ENCODE measurements at places on chromosomes 13 and 19.

- DNase-seq, result no peak
Measured at GRCh38 chr13:46170268-46170667, 11.7 kb downstream of the LCP1 start.

GRCh38 chr13:73225990-73226389, 167.2 kb downstream of the KLF5 start:
- no peak for DNase-seq

GRCh38 chr13:30165796-30166195, 141.6 kb downstream of the KATNAL1 start:
- no peak for DNase-seq

- DNase-seq, result no peak
Measured at GRCh38 chr19:10431254-10431942, 11.1 kb downstream of the PDE4A start.

GRCh38 chr13:27266917-27267316, 3.7 kb upstream of the RASL11A start:
- DNase-seq, result no peak

DNA sequence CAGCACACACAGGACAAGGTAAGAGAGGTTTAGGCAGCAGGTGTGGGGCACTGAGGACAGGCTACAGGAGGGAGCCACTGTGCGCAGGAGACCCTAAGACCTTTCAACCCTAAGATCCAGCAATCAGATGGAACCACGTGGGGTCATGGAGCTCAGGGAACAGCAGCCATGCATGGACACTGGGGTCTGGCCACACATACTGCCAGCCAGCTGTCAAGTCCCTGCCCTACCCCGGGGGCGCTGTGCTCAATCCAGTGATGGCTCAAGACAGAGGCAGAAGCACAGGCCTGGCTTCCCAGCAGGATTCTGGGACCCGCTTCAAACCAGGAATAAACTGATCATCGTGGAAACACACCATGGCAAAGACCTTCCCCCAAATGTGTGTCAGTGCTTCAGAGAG, 25.5 kb upstream of the EPHX3 start:
- no peak for DNase-seq

DNA sequence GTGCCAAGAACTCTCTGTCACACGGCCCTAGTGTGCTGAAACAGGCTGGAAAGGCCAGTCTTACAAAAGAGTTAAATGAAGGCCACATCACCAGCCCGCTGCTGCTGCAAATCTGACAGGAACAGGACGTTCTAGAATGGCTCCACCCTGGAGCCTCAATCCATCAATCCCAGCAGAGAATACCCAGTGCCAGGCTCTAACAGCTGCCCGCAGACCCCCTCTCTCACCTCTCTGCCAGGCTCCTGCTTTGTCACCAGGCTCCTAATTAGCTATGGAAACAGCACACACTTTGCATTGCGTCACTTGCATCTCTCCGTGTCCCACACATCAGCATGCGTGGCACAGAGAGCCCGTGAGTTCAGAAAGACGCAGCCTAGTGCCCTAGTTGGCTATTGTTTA, 314.1 kb downstream of the FOXO1 start:
- DNase-seq, result no peak

DNA sequence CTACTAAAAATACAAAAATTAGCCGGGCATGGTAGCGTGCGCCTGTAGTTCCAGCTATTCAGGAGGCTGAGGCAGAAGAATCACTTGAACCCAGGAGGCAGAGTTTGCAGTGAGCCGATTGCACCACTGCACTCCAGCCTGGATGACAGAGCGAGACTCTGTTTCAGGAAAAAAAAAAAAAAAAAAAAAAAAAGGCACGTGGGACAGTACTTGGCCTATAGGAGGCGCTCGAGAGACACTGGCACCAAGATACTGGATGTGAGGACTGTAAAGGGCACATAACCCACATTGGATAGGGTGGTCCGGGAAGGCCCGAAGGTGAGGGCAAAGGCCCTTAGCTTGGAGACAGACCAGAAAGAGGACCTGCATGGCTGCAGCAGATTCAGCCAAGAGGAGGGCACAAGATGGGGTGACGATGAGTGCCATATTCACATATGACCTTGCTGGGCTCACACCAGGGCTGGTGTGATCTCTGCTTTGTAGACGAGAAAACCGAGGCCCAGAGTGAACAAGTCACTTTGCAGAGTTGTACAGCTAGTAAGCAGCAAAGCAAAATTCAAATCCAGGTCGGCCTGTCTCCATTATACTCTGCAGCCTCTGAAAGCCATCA, 89.4 kb downstream of the DPF1 start:
- no peak for DNase-seq

DNA sequence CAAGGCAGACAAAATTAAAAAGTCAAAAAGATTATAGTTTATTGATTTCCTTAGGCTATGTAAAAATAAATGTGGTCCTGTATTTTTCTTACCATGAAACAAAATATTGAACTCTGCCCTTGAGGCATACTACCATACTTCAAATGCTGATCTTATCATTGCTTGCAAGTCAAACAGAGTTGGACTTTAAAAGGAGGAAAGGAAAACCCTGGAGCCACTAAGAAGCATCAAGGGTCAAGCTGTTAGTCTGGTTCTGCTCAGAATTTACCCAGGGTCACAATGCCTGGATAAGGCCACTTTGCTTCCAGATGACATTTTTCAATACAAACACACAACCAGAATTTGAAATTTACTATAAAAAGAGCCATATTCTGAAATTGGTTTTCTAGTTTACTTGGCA, 2.2 kb upstream of the FREM2 start:
- no peak for DNase-seq

- DNase-seq, result no peak
Measured at GRCh38 chr13:46104868-46105267, at the start of gene CPB2. Gene CPB2, minus strand, starts transcription at chr13:46105033. Its CDS starts 24 bp downstream, at chr13:46105009.

GRCh38 chr13:21078501-21078900, 17.1 kb upstream of the LATS2 start:
- no peak for DNase-seq

DNA sequence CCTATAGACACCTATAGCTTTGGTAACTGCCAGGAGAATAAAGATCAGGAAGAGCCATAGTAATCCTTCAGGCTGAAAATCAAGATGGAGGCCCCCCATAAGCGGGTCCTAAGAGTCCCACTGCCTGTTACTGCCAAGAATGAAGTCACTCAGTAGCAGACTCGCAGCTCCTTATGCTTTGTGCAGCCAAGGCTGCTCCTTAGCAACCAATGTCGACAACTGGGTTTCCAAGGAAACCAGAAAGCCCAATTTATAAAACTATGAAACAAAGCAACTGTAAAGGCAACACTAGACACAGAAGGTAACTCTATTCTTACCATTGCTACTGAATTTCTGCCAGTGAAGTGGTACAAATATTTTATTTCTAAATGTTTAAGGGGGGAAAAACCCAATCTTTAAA, 56.5 kb downstream of the DCLK1 start:
- no peak for DNase-seq

GRCh38 chr13:114054264-114054663, 78.2 kb downstream of the RASA3 start:
- DNase-seq, result no peak

- DNase-seq, result no peak
Measured at GRCh38 chr19:42360787-42361544, 29.1 kb downstream of the CNFN start.

- DNase-seq, result no peak
Measured at GRCh38 chr13:22487932-22488331, 692.8 kb upstream of the SGCG start.

DNA sequence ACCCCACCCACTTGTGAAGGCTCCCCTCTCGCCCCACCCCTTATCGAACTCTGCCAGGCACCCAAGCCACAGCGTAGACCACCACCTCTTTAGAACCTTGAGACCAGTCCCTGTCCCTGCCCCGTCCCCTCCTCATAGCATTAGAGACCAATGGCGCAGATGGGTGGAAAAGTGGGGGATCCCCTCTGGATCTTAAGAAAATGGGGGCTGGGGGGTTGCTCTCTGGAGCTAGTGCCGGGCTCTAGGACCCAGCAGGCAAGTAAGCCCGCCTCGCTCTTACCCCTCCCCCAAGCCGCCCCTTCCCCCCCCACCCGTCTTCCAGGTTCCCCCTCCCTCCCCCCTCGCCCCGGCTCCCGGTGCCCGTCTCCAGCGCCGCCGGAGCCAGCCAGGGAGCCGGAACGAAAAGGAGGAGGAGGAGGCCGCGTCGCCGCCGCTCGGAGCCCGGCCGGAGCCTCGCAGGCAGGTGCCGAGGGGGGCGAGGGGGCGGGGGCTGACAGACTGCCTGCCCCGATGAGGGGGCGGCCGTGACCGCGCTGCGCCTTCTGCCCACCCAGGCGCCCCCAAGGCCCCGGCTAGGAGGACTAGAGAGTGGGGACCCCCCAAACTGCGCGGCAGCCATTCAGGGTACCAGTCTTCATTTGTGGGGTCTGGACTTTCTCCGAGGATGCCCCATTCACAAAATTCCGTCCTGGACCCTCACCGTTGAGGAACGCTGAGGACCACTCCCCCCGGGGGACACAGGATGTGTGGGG, at the start of gene SPRED3:
SPRED3 (plus strand) TSS at position 349 of the 752 bp plus-strand sequence. CDS start 1,606 bp downstream, outside the sequence.
- no peak for DNase-seq

DNA sequence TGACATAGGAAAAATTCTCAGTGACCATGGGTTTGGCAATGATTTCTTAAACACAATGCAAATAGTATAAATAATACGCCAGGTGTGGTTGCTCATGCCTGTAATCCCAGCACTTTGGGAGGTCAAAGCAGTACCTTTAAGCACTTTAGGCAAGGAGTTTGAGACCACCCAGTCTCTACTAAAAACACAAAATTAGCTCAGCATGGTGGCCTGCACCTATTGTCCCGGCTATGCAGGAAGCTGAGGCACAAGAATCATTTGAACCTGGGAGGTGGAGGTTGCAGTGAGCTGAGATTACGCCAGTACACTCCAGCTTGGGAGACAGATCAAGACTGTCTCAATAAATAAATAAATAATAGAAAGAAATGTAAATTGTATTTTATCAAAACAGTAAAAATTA, 356.5 kb upstream of the SLITRK6 start:
- DNase-seq, result no peak

- no peak for DNase-seq
Measured at GRCh38 chr13:40228990-40229389, 437.5 kb downstream of the FOXO1 start.

DNA sequence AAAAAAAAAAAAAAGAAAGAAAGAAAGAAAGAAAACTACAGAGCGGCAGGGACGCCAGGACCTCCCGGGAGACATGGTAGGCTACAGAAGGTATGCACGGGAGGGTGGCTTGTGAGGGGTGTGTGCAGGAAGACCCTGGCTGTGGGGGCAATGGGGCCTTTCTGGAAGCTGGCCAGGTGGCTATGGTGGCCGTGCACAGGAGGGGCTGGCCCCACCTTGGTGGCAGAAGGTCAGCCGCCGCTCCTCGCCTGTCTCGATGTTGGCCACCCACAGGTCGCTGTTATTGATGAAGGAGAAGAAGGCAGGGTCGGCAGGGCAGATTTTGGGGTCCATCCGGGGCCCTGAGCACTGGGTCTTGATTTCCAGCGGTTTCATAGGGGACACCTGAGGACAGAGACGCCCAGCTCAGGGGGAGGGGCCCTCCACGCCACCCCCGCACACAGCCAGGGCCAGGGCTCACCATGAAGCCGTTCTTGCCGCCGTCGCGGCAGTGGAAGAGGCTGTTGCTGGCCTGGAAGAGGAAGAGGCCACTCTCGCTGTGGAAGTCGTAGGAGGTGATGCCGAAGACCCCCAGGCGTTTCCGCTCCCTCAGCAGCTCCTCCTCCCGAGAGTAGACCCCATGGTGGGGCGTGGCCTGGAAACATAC, 19.8 kb downstream of the DPP9 start:
- no peak for DNase-seq

DNA sequence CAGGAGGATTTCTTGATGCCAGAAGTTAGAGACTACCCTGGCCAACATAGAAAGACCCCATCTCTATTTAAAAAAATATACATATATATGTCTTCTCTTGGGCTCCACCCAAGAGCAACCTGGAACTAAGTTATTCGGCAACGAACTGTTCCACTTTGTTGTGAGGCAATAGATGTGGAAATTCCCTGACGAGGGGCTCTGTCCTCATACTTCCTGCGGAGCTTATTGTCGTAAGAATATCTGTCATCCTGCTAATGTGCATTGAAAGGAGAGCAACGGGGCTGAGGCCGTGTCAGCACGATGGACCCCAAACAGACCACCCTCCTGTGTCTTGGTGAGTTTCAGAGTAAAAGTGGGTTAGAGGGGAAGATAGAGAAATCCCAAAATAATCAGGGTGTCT, at the start of gene FCAR:
FCAR (plus strand) TSS at position 246 of the 400 bp plus-strand sequence; CDS start at position 301, 55 bp downstream.
- no peak for DNase-seq

GRCh38 chr19:50728084-50728737, 5.0 kb downstream of the CLEC11A start:
- DNase-seq, result peak; percentile 27

DNA sequence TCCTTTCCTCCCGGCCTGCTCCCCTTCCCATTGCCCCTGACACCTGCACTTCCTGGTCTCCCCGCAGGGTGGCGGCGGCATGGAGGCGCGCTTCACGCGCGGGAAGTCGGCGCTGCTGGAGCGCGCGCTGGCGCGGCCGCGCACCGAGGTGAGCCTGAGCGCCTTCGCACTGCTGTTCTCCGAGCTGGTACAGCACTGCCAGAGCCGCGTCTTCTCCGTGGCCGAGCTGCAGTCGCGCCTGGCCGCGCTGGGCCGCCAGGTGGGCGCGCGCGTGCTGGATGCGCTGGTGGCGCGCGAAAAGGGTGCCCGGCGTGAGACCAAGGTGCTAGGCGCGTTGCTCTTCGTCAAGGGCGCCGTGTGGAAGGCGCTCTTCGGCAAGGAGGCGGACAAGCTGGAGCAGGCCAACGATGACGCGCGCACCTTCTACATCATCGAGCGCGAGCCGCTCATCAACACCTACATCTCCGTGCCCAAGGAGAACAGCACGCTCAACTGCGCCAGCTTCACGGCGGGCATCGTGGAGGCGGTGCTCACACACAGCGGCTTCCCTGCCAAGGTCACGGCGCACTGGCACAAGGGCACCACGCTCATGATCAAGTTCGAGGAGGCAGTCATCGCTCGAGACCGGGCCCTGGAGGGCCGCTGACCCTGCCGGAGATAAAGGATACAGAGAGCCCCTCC, 1.7 kb downstream of the TRAPPC5 start:
- DNase-seq, result no peak

DNA sequence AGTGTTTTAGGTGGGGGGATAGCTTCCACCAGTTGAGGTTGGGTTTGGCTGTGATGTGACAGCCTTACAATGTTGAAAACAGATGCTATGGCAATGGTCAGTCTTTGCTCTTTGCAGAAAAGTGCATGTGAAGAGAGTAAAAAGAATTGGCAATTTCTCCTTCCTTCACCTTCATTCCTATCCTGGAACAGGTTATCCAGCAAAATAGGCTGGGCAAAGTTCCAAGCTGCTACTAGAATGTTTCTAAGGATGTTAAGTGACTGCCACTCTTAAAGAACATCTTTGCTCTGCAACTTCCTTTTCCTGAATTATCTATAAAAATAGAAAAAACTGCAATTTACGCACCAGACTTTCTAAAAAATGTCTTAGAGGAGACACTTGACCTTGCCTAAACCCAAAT, 50.1 kb upstream of the MYCBP2 start:
- no peak for DNase-seq
